ENCODE measurements at places on chromosomes 3 and 15. TPM values are rescaled to one million over a fixed set of nuclear protein-coding genes. Genes with fewer than 3 reads are reported as not detected.

The EPHB3 gene
- total RNA-seq, result 7.9 TPM

The MYRIP gene
- 3.2 TPM for total RNA-seq

The REC114 gene
- total RNA-seq, result not detected

The AGBL1 gene
- 0.32 TPM for total RNA-seq

The EPB42 gene
- total RNA-seq, result not detected

The MYLK gene
- total RNA-seq, result 18.7 TPM

The TRH gene
- 2.0 TPM for total RNA-seq
